ENCODE measurements at places on chromosomes 5 and 9.

DNA sequence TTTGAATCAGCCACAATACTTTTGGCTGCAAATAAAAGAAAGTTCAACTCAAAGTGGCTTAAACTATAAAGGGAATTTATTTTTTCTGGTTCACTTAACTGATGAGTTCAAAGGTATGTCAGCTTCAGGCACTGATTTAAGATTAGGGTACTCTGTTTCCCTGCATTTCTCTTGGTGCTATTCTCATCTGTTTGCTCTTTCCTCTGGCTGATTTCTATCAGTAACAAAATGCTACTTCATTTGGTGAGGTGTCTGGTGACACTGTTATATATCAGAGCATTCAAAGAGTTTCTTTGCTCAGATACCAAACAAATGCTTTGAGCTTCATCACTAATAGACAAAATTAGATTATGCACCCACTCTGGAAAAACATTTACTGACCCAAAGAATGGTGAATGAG, 65.9 kb upstream of the HTR4 start:
- no peak for DNase-seq

GRCh38 chr5:149586708-149587318, 5.5 kb downstream of the ARHGEF37 start:
- DNase-seq: no peak

DNA sequence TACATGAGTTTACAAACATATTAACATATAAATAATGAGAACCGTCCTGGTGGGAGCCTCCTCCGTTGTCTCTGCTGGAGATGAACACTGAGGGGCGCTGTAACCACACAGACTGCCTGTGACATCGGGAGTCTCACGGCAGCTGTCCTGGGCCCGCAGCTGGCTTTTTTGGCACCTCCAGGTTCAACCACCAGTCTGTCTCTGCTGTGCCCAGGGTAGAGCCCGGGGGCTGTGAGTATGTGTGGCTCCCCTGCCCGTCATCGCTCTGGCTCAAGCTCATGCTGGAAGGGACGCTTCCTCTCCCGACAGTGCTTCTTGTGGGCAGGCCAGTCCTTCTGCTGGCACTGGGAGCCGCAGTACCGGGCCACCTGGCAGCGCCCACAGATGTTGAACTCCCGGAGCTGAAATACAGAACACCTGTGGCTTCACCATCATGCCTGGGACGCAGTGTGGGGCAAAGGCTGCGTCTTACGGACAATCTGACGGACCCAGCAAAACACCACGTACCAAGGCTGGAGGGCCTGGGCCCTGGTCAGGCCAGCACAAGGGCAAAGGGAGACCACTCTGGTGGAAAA, 3.6 kb upstream of the DPH7 start:
- no peak for DNase-seq

DNA sequence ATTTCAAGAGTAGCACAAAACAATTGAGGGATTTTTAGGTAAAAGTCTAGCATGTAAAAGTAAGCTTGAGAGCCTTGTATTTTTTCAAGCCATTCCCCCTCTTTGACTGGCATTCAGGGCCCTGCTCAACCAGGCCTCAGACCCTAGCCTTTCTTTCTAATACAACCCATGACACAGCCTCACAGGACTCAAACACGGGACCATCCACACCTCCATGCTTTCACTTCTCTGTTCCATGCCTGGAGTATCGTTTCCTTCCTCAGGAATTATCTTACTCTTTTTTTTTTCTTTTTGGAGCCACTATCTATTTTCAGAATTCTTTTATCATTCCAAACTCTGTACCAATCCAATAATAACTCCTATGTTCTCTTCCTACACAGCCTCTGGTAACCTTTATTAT, 560.2 kb upstream of the CLINT1 start:
- no peak for DNase-seq

DNA sequence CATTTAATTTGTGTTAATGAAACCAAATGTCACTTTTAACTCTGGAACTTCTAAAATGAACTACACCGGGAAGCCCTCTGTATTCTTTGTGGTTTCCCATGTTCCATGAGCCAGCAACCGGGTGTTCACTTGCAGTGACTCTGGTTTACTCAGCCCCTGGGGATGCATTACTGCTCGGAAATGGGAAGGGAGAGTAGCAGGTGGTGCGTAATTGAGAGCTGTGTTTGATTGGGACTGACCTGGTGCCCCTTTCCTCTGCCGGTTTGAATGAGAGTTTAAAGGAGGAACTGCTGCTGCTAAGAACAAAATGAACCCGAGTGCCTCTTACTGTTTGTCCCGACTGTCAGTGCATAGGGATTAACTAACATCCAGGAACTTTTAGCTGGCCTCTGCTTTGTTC, 100.1 kb upstream of the DHFR start:
- no peak for DNase-seq

DNA sequence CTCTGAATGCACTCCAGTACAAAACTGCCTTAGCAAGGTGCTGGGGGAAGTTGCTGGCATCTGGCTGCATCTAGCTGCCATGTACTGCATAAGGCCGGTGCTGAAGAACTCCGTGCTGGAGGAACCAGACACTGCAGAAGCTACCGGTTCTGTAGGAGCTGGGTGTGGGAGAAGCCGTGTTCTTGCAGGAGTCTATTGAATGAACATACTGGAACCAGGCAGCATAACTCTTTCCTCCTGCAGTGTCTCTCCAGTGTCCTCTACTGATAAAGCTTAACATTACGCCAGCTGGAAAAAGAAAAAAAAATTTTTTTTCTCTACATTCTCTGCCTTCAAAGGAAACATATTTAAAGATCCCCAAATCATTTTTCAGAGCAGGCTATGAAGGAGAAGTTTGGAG, 38.5 kb downstream of the VPS13A start:
- no peak for DNase-seq

DNA sequence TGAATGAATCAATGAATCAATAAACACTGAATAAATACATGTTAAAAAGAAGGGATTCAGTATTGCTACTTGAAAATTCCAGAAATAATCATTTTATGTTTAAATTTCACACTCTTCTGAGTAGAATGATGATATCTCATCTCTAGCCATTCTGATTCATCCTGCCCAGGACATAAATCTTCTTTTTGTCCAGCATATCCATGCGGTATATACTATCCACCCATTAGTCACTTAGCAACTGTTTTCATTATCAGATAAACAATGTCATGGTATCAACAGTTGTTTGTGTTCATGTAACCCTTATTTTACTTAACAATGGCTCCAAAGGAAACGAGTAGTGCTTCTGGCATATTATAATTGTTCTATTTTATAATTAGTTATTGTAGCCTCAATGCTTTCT, 432.4 kb upstream of the SMC2 start:
- no peak for DNase-seq

- no peak for DNase-seq
These were observed 127.3 kb downstream of the CSNK1G3 start for GRCh38 chr5:123639244-123639643.

DNA sequence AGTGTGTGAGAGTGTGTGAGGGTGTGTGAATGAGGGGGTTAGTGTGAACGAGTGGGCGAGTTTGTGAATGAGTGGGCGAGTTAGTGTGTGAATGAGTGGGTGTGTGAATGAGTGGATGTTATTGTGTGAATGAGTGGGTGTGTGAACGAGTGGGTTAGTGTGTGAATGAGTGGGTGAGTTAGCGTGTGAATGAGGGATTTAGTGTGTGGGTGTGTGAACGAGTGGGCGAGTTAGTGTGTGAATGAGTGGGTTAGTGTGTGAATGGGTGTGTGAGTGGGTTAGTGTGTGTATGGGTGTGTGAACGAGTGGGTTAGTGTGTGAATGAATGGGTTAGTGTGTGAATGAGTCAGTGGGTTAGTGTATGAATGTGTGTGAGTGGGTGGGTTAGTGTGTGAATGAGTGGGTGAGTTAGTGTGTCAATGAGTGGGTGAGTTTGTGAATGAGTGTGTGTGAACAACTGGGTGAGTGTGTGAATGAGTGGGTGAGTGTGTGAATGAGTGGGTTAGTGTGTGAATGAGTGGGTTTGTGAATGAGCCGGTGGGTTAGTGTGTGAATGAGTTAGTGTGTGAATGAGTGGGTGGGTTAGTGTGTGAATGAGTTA, 37.5 kb downstream of the NKD2 start:
- no peak for DNase-seq

DNA sequence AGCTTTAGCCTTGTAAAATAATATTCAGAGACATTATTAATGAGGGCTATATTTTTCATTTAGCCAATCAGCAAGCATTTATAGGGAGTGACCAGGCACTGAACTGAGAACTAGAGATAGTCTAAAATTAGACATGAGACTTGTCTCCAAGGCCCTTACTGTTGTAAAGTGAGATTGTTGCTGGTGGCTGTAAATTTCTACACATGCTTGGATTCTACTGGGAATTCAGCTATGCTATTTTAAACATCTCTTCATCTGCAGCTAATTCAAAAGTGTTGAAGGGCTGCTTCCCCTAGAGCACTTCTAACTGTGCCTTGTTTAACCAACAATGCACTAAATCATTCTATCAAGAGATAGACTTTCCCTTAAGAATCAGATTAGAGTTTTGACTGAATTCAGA, 67.4 kb downstream of the CHSY3 start:
- no peak for DNase-seq

GRCh38 chr5:143806579-143806978, 5.4 kb upstream of the HMHB1 start:
- DNase-seq: no peak

- DNase-seq: no peak
These were observed 184.4 kb downstream of the HSD17B3 start for GRCh38 chr9:96117398-96118080.

DNA sequence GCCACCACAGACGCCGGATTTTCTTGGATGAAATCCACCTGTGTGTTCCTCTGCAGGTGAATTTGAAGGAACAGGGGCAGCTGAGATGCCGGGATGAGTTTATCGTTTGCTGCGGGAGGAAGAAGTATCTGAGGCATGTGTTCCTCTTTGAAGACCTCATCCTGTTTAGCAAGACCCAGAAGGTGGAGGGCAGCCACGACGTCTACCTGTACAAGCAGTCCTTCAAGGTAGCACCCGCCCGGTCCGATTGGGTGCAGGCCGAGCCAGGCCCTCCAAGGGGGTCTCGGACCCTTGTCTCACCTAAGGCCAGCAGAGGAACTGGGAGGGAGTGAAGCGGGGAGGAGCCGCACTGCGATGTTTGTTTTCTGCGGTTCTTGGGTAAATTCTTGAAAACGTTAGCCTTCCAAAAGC, 18.4 kb upstream of the LRRC14B start:
- DNase-seq: no peak

DNA sequence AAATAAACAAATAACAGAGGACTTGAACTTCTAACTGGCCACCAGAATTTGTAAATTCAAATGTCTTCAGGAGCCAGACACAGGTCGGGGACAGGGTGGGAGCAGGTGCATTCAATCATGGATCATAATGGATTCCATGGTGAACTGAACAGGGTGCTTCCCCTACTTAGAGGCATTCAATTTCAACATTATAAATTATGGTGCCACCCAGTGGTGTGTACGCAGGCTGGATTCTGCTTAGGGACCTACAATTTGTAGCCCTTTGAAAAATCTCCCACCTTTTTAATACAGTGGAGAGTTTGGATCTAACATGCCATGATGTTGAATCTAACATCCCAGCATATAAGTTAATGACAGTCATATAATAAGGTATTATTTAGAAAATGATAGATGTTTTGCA, 22.3 kb downstream of the KLF9 start:
- DNase-seq: no peak
